Erythroblast (primary cell): ENCODE measurements at places on chromosomes 6 and 20.

DNA sequence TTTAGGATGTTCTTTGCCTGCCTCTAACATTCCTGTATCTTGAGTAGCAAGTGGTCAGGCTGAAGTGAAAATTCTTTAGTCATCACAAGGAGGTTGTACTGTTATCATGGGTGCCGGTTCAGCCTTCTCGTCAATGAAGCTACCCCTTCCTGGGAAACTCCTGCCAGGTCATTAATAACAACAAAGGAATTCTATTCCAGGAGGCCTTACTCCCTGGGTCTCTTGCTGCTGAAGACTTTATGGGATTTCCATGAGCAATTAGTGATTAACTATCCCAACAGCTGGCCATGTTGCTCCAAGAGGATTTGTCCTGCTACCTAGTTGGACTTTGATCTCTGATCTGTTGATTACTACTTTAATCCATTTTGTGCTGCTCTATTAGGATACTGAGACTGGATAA lies 62.7 kb upstream of the ELOVL5 start:
- DNase-seq, result no peak

- no peak for DNase-seq
Observed at GRCh38 chr6:129212081-129212480, 329.1 kb downstream of the LAMA2 start.

GRCh38 chr20:62132421-62132820 lies 10.1 kb downstream of the LSM14B start:
- DNase-seq, result no peak

DNA sequence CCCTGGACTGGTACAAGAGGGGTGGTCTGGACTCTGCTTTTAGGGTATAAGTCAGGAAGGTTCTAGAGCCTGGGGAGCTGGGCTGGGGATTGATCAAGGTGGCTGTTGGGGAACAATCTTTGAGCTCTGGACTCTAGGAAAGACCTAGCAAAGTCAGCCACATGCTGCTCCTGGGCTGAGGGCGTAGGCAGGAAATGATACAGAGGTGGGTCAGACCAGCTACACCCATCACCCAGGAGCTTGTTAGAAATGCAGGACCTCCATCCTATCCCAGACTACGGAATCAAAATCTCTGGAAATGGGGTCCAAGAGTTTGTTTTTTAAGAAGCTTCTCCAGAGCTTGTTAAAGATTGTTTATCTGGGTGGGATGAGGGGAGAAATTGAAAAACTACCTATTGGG lies 9.4 kb downstream of the ADTRP start:
- no peak for DNase-seq

DNA sequence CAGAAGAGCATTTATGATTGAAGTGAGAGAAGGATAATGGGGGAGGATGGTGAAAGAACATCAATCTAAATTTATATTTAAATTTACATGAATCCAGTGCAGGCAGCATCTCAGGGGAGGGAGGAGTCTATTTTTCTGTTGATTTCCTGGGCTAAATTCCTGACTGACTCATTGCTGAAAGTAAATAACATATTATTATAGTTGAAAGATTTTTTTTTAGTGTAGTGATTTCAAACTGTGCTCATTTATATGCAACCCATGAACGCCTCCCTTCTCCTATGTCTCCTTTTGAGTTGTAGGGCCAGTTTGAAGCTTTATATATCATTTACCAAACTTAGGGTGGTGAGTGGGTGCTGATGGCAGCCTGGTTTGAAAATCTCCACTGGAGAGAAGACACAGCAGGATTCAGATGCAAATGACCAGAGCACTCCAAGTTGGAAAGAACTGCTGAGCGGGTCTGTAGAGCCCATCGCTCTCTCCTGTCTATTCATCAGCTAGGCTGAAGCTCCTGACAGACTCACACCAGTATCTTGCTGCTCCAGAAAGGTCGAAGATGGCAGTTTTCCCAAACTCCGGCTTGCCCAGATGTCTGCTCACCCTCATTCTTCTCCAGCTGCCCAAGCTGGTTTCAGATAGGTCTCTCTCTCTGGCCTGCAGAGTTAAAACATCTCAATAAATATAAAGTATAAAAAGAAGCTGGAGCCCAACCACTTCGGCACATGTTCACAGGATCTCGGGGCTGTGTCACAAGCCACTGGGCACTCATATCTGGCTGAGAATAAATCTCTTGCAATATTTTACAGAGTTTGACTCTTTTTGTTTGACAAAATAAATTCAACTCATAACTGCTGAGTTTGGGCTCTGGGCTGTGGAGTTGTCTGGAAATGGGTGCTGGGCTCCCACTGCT lies 18.3 kb downstream of the BTN2A1 start:
- no peak for DNase-seq

DNA sequence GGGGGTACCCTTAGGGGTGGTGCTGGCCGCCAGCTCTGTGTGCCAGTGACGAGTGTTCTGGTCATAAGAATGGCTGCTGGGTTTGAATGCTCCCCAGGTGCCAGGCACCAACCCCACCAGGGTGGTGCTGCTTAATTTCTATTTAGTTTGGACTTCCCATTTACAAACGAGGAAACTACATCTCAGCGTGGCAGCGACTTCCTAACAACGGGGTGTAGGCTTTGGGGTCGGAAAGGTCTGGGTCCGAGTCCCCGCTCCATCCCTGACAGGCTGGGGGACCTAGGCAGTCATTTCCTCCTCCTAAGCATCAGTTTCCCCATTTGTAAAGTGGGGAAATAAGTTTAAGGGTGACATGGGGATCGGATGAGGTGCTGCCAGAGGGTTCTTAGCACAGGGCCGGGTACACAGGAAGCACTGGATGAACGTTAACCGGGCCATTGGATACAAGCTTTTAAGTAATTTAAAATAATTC lies 30.3 kb downstream of the CEBPB start:
- no peak for DNase-seq

- no peak for DNase-seq
Observed at GRCh38 chr20:49924247-49924646, 8.9 kb upstream of the SPATA2 start.

DNA sequence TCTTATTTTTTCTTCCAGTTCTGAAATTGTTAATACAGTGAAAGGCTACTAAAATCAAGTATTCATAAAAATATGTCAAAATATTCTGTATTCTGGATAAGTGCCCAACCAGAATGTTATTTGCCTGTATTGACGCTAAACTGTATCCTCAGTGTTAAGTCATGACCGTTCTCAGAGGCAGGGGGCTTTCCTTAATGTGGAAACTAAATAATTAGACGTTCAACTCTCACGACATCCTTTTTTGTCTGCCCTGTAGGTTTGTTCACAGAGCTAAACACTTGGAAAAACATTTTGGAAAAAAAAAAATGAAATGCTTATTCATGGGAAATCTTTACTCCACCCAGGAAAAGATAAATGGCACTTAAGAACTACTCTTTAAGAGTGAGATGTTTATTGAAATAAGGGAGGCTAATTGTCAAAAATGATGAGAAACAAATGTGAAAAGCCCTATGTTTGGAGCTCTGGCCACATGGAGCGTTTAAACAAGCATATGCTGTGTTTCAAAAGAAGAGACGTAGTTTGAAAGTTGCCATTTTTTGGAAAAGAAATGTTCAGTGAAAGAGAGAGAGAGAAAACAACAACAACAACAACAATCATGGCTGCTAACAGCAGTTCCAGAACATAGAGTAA lies 453.1 kb upstream of the MARCKS start:
- no peak for DNase-seq

GRCh38 chr20:63795178-63795830 lies 35.8 kb downstream of the ZBTB46 start:
- DNase-seq, result no peak

DNA sequence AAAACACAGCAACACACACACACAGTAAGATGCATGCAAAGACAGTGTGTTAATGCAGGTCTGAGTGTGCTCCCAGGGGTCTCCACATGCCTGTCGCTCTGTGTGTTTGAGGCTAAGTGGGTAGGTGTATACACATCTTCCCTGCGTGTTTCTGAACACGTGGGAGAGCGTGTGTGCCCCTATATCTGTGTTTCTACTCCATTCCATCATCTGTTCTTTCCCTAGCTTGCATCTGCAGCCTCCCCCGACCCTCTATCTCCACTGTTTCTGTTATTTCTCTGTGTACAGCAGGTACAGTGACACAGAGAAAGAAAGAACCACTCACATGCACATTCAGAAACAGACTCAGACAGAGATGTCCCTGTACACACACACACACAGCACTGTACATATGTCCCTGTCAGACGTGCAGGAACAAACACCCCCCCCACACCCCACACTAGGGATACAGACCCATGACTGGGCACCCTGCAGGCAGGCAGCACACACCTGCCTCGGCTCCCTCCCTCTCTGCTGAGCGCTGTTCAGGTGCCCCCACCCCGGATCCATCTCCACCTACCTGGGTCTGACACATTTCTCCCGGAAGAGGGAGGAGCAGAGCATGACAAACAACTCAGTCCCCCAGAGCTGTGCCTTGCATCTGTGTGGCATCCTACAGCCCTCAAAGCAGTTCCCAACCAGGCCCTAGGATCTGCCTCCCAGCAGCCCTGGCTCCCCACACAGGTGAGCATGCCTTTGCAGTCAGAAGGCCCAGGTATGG lies 27.6 kb downstream of the KCNK15 start:
- DNase-seq, result no peak

DNA sequence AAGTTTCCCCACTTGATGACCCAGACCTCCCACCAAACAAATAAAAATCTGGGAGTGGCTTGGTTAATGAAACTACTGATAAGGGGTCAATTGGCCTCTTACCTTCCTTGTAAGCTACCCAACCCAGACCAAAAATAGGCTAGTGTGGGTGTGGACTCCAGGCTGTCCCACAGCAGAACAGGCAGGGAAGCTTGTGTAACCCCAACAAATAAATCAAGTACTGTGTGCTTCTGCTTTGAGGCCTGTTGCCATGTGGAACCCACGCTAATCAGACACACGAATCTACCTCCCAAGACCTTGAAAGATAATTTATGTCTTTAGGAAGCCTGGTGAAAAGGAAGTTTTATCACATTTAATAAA lies 33.7 kb upstream of the PAQR8 start:
- DNase-seq, result peak; percentile 8
